ENCODE measurements at places on chromosomes 4 and X. TPM values are rescaled to one million over a fixed set of nuclear protein-coding genes. Genes with fewer than 3 reads are reported as not detected.

TBC1D9 gene
- 12.2 TPM for total RNA-seq

MBTPS2 gene
- 12.2 TPM for total RNA-seq

DNA sequence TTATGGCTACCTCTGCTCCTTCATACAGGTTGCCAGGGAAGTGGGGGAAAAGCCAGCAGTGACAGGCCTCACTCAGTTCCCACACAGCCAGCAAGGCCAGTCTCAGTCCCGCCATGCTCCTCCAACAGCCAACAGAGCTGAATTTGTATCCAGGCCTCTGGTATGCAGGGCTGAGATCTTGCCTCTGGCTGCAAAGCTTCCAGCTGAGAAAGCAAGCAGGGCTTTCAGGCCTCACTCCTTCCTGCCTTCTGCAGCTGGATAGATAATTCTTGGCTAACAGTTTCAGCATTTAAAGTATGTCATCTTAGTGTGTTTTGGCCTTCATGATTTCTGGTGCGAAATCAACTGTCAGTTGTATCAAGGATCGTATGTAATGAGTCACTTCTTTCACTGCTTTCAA lies 103.6 kb downstream of the GNL3L start:
- DNase-seq = no peak

GRCh38 chr4:174047363-174047762 lies 236.1 kb downstream of the FBXO8 start:
- DNase-seq = no peak

- no peak for DNase-seq
These were observed 91.0 kb downstream of the ARHGAP24 start for GRCh38 chr4:85565761-85566480.

DNA sequence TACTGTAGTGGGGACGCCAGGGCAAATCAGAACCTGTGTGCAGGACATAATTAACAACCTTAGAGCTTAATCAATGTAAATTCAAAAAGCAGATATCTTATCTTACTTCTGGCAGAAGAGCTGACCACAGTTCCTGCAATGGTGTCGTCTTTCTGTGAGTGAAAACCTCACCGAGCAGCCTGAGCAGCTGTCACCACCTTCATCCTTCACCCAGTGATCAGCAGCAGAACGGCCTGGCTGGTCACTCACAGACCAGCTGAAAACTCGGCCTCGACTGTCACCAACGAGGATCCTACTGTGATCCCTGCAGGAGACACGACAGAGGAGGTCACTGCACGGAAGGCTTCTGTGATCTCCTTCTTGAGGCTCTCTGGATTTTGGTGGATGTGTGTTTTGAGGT lies 94.2 kb downstream of the CDS1 start:
- no peak for DNase-seq

DNA sequence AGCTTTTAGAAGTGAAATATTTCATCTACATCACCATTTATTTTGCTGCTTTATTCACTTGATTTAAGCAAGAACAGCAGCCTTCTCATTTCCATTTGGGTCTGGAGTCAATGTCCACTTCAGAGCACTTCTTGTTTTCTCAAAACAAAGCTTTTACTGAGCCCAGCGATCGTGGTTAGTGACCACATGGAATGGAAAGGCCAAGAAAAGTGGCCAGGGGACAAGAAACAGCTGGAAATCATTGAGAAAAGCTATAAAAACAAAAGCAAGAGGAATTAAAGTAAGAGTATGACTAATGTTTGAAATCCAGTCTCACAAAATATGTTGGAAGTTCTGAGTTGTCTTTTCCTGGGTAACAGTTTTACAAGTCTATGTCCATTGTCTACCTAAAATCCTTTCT lies 328.4 kb upstream of the INTU start:
- DNase-seq = no peak
